ENCODE measurements at places on chromosomes 12 and 14.

GRCh38 chr12:129687731-129688130, 216.1 kb downstream of the TMEM132D start:
- no peak for DNase-seq

DNA sequence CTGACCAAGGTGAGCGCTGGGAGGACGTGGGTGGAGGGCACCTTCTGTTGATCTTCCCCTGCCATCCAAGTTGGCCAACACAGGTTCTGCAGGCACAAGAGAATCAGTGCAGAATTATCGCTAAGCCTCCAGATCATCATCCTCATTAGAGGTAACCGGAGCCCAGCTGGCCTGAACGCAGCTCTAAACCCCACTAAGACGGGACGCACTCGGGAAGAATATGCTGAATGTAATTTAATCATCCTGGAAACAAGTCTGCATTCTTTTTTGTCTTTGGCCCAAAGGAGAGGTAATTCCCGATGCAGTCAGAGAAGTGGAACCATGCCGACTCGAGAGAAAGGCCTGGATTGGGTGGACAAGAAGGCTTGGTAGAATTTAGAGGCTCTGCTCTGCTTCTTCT, 111.0 kb upstream of the GSC start:
- no peak for DNase-seq

GRCh38 chr14:71004481-71004880, 97.2 kb downstream of the PCNX1 start:
- DNase-seq, result no peak

DNA sequence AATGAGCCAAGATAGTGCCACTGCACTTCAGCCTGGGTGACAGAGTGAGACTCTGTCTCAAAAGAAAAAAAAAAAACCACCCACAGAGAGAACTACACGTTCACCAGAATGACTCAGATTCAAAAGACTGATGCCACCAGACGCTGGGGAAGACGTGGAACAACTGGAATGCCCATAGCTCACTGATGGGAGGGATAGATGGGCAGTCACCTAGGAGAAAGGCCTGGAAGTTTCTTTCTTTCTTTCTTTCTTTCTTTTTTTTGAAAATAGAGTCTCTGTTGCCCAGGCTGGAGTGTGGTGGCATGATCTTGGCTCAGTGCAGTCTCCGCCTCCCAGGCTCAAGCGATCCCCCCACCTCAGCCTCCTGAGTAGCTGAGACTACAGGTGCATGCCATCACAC, 10.0 kb upstream of the KLC1 start:
- DNase-seq, result no peak

DNA sequence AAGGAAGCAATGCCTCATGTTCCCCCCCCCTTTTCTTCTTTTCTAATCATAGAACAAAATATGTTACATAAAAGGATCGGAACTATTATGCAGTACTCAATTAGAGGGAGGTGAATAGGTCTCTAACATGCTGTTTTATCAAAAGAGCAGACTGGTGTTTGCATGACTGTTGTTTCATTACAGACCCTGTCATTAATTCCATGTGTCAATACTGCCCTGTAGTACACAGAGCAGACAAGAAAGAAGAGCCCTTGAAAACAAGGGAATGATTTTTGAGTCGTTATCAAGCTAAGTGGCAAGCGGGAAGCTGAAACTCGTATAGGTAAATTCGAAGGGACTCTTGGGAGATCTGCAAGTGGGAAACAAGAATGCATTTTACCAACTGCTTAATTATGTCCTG, 76.9 kb upstream of the TMEM263 start:
- DNase-seq, result no peak

- no peak for DNase-seq
Measured at GRCh38 chr12:39813776-39814175, 194.2 kb upstream of the ABCD2 start.

- DNase-seq, result peak; percentile 17
Measured at GRCh38 chr12:53937596-53938325, 870 bp upstream of the HOXC13 start.

GRCh38 chr12:8701046-8701660, 3.4 kb downstream of the RIMKLB start:
- DNase-seq, result no peak

DNA sequence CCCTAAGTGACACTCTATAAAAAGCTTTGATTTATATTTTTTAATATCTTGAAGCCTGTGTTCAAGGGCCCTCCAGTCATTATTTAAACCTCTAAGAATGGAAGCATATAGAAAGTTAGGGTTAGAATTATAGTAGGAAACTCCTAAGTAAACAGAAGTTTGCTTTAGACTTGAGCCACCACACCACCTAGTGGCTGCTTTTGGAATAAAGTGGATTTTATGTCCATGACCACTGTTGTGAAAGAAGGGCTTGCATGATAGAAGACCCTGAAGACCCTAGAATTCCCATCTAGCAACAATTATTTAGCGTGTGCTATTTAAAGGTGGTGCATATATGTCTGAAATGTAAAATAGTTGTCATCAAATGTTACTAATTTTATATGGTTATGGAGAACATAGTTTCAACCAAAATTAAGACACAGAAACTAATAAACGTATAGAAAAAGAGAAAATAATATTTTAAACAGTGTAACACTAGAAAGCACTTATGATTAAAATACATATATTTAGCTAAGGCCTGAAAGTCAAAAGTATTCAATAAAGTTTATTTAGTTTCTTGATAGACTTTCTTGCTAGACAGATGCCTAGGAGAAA, 21.3 kb downstream of the LRRIQ1 start:
- DNase-seq, result peak; percentile 17

- DNase-seq, result peak; percentile 95
Measured at GRCh38 chr12:122871851-122872780, 23.8 kb downstream of the VPS37B start.

DNA sequence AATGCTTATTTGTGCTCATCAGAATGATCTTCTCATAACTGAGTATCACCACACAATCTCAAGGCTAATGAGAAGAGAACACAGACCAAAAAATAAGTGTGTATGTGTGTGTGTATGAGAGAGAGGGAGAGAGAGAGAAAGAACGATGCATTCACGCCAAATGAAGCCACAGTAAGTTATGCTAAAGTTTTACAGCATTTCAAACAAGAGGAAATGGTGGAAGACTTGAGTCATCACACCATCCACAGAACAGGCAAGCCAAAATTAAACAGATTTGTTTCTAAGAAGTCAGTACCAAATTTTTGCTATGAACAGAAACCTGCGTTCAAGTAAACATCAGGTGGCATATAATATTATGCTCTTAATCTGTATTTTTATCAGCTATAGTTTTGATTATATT, 141.2 kb downstream of the MED13L start:
- no peak for DNase-seq

DNA sequence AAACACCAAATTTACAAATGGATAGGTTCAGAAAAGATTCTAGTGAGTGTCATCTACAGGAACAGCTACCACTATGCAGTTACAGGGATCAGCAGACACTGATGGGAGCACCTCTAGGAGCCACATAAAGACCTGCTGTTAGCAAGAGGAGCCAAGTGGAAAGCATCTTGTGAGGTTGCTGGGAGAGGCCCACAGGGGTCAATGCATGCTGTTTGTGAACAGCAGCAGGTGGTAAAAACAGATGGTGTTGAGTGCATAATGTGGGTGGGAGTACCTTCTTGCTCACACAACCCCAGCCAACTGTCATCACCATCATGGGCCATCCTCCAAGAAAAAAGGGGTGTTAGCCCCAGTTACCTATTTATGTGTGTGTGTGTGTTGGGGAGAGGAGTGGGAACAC, 215.2 kb upstream of the SSTR1 start:
- DNase-seq, result no peak

DNA sequence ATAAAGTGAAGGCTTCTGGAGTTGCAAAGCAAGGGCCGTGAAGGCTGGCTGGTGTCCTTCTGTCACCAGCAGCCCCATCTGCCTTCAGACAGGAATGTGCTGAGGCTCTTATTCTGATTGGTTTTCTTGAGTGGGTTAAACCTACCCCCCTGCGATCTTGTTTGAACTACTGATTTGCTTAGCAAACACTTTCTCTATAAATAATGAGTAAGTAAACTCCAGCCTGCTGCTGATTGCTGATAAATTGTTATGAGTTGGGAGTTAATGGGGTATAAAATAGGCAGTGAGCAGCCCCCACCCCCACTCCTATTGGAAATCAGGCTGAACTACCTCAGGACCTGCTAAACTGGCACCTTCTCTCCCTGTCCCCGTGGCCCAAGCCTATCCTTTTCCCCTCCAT, 146.1 kb upstream of the NOS1 start:
- no peak for DNase-seq

DNA sequence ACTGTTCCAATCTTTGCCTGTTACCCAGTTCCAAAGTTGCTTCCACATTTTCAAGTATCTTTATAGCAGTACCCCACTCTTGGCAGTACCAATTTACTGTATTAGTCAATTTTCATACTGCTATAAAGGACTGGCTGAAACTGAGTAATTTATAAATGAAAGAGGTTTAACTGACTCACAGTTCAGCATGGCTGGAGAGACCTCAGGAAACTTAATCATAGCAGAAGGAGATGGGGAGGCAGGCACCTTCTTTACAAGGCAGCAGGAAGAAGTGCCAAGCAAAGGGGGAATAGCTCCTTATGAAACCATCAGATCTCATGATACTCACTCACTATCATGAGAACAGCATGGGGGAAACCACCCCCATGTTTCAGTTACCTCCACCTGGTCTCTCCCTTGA, 215.0 kb downstream of the SNAPC1 start:
- DNase-seq, result no peak

DNA sequence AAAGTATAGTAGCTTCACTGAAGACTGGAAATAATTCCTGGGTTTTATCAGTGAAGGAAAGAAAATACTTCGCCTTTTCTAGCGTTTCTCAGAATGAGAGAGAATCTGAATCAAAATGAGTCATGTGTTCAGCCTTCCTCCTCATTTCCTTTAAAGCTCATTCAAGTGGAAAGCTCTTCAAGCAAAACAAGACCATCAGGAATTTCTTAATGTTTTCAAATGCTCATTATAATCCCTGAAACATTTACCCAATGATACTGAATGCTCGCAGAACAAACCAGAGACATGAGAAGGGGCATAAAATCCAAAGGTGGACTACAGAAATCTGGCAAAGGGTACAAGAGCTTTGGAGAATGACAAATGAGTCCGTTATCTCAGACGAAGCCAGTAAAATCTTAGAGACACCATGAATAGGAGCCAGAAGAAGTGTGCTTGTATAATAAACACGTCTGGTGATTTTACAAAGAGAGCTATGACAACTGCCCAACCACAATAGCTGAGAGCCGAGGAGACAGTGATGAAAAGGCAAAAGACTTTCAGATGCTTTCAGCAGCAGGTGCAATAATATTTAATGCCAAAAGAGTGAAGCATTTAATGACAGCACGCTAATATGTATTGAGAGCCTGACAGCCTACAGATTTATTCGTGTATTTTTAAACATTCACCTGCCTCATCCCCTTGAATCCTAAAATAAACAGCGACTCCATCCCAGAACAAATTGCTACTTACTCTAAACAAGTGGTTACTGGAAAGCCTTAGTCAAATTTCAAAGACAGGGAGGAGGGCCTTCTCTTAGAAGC, 19.0 kb downstream of the SPRING1 start:
- no peak for DNase-seq

DNA sequence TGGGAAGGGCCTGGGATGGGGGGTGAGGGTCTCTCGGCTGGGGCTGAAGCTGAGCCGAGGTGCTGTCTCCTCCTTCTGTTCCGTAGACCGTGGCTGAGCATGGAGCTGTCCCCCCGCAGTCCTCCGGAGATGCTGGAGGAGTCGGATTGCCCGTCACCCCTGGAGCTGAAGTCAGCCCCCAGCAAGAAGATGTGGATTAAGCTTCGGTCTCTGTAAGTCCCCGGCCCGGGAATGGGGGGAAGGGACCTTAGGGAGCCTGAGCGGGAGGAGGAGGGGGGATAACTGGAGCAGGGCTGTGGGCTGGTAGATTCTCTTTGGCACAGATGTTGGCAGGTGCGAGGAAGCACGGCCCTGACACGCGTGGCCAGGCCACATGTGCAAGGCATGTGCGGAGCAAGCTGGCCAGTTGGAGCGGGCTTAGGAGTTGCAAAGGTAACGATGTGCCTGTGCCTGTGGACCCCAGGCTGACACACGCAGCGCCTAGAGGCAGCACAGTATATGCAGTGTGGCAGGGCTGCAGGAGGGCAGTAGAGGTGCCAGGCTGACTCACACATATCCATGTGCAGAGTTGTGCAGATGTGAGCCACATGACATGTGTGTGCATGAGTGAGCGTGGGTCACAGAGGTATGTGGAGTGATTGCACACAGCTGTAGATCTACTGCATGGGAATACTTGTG, 512 bp downstream of the PDE1B start:
- DNase-seq, result no peak

DNA sequence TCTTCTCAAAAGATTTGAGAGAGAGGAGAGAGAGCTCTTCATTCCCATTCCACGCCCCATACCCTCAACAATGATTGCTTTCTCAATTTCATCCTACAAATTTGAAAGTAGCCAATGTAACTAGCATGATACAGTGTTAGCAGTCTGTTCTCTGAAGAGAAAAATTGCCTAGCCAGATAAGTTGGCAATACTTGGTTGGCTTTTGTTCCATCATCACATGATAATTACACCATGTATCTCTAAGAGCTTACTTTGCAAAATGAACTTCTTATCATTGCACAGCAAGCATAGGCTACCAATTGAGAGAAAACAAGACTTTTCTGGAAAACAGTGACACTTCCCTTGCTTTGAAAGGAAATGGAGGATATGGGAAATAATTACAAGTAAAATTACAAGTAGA, 68.9 kb downstream of the FSCB start:
- no peak for DNase-seq

DNA sequence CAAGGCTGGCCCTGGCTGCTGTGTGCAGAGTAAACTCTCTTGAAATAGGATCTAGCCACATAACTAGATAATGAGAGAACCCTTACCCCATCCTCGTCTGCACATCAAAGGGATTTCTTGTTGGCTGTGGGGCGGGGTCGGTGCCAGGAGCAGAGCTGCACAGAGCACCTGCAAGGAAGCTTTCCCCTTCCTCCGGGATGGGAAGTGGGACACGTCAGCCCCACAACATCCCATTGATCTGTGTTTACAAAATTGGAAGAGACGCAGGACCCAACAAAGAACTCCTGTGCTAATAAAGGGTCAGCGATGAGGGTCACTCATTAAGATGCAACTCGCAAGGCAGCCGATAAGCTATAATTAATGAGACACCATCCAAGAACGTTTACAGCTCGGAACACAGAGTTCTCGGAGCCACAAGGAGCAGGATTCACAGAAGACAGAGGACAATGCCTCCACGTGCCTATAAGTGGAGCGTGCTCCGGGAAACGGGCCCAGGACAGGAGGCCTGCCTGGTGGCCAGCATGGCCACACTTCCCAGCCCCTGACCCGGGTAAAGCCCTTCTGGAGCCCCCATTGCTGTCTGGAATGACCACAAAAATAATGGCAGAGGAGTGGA, 171.5 kb downstream of the SLC15A4 start:
- DNase-seq, result no peak

DNA sequence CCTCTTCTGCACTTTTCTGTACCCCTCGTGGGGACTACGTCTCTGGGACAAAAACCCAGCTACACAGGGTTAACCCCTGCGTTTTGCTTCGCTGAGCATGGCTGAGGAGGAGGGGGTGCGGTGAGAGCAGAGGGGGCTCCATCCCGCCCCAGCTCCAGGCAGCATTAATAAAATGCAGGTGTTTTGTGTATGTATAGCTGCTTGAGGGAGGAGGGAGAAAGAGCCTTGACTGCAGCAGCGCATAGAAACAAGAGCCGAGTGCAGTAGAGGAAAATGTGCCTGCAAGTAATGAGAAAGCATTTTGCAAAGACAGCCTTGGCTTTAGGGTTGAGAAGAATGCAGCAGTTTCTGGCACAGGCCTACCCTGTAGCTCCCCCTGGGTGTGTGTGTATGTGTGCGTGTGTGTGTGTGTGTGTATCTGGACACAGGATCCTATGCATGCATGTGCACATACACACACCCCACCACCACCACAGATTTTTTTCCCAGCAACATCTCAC, 103.9 kb downstream of the ZFP36L1 start:
- DNase-seq, result peak; percentile 50
